ENCODE measurements at places on chromosomes 16 and 17.

DNA sequence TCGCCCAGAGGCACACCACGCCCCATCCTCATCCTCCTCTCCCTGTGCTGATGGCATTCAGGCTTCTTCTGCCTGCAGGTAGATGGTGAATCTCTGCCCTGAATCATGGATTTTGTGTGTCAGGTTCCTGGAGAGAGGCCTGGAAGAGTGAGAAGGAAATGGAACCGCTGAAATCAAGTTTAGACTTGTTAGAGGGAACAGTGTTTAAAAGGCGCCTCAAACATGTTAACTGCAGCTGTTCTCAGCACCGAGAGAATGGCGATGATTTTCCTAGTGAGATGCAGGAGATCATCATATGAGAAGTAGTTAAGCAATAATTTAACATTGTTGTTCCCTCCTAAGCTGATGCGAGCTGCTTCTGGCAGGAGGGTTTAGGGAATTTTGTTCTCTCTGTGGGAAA, 744.4 kb upstream of the EEF2KMT start:
- no peak for DNase-seq

GRCh38 chr17:76009969-76010661, 9.5 kb downstream of the CDK3 start:
- no peak for DNase-seq

GRCh38 chr16:31063495-31063842, 10.6 kb downstream of the ZNF668 start:
- no peak for DNase-seq

GRCh38 chr17:2609091-2609490, 15.6 kb downstream of the PAFAH1B1 start:
- no peak for DNase-seq

DNA sequence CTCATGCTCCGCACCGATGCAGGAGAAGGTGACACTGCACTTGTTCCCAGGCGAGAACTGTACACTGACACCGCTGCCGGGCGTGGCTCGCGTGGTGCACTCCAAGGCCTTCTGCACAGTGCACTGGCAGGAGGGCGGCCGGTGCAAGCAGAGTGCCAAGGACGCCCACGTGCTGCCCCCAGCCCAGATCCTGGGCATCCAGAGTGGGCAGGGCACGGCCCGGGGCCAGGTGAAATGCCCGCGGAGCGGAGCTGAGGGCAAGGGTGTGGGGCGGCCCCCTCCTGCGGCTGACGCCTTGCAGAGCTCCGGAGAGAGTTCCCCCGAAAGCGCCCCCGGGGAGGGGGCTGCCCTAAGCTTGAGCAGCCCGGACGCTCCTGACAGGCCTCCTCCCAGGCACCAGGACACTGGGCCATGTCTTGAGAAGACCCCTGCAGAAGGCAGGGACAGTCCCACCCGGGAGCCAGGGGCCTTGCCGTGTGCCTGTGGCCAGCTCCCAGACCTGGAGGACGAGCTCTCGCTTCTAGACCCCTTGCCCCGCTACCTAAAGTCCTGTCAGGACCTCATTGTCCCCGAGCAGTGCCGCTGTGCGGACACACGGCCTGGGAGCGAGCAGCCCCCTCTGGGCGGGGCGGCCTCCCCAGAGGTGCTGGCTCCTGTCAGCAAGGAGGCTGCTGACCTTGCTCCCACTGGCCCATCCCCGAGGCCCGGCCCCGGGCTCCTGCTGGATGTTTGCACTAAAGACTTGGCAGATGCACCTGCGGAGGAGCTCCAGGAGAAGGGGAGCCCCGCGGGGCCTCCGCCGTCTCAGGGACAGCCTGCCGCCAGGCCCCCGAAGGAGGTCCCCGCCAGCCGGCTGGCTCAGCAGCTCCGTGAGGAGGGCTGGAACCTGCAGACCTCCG, 21.9 kb upstream of the JPT2 start:
- DNase-seq = no peak

- no peak for DNase-seq
These were observed 50.7 kb downstream of the RNF213 start for GRCh38 chr17:80311216-80311827.

DNA sequence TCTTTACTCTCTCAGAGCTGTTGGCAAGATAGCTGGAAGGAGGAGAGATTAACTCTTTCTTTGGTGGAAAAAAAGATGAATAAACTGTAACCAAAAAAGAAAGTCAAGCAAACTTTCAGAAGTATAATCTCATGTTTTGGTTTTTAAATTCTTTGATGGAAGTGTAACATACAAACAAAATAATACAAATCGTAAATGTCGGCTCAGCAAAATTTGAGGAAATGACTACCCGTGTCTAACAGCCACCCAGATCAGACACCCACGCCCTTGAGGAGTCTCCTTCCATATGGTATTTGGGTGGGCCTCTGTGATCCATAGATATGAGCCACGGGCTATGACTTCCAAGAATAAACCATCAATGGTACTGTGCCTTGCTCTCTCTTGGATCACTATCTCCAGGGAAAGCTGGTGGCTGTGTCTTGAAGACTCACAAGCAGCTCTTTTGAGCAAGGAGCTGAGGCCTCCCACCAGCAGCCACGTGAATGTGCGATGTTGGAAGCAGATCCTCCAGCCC, 9.6 kb upstream of the CD300C start:
- no peak for DNase-seq

GRCh38 chr17:58492238-58493121, 4.3 kb upstream of the HSF5 start:
- DNase-seq = no peak

DNA sequence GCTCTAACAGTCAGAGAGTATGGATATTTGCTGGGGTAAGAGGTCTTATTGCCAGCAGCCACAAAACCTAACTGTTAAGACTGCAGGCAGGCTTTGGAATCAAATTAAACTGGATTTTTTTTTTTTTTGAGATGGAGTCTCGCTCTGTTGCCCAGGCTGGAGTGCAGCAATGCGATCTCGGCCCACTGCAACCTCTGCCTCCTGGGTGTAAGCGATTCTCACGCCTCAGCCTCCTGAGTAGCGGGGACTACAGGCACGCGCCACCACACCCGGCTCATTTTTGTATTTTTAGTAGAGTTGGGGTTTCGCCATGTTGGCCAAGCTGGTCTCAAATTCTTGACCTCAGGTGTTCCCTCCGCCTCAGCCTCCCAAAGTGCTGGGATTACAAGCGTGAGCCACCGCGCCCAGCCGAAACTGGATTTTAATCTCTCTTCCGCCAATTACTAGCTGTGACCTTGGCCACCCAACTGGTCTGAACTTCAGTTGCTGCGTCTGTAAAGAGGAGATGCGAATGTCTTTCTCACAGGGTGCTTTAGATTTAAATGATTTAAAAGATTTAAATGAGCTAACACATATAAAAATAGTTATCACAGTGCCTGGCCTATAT, 842 bp downstream of the MRPL10 start:
- DNase-seq = no peak

- DNase-seq = no peak
These were observed 2.6 kb upstream of the DNAH2 start for GRCh38 chr17:7714721-7715594.

DNA sequence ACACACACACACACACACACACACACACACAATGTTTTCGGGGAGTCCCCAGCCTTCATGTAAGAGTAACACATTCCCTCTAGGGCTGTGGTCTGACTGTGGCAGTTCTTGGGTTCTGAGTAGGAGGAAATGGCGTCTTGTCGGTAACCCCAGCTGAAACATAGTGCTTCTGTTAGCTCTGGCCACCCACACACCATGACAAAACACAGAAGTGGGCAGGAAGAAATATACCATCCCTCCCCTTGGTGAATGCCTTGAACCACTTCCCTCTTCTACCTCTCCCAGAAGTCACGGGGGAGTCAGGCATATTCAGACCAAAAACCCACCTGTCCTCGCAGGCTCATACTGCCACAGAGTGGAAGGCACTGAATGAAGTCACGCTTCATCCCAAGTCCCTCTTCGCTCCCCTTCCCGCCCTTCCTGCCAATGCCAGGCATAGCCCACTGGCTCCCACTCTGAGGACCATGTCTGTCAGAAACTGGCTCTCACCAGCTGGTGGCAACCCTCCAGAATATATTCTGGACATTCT, 11.5 kb downstream of the SLC35B1 start:
- DNase-seq = peak; percentile 24

DNA sequence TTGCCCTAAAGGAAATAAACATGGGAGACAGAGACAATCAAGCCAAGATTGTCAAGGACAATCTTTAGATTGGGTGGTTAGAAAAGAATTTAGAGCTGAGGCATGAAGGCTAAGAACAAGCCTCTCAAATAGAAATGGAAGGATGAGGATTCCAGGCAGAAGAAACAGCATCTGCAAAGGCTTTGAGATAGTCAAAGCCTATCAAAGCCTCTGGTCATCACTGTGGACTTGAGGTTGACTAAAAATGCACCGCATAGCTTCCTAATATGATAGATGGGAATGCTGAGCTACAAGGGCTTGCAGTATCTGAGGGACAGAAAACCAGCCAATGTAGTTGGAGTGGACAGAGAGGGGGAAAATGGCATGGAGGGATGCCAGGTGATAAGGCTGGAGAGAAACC, 109.8 kb upstream of the FAM20A start:
- no peak for DNase-seq

GRCh38 chr17:57438066-57438731, 181.9 kb downstream of the MSI2 start:
- DNase-seq = no peak

- no peak for DNase-seq
These were observed 78.6 kb upstream of the ZFHX3 start for GRCh38 chr16:73126525-73126853.

- no peak for DNase-seq
These were observed 87.1 kb downstream of the USP22 start for GRCh38 chr17:20955427-20956323.

GRCh38 chr16:11423315-11424117, 78.3 kb downstream of the RMI2 start:
- no peak for DNase-seq

DNA sequence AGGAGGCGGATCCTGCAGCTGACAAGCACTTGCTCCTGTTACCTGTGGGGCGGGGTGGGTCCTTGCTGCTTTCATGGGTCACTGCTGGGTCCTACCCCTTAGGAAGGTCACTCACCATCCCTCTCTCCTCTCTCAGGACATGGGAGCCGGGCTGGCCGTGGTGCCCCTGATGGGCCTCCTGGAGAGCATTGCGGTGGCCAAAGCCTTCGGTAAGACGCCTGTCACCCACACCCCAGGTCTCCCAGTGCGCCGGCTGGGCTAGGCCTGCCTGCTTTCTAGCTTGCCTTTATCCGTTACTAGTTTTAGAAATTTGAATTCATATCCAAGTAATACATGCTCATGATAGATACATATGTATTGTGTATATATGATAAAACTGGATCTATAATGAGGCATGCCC, 17.2 kb downstream of the SLC26A11 start:
- no peak for DNase-seq

DNA sequence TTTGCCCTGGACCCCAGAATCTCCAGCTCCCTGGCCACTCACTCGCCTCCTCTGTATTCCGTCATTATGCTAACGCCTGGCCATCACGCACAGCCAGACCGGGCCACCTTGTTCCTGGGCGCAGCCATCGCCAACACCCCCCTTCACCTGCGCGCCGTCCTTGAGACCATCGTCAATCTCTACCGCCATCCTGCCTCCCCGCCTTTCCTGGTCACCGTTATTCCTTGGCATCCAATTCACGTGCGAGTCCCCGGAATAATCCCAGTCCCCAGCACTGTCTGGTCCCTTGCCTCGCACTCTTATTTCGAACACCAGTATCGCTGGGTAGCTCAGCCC, 541 bp downstream of the VKORC1 start:
- no peak for DNase-seq

Measured in Ammon's horn (tissue), 1 donor.